EL (cell line): ENCODE measurements at places on chromosomes 3 and 15.

DNA sequence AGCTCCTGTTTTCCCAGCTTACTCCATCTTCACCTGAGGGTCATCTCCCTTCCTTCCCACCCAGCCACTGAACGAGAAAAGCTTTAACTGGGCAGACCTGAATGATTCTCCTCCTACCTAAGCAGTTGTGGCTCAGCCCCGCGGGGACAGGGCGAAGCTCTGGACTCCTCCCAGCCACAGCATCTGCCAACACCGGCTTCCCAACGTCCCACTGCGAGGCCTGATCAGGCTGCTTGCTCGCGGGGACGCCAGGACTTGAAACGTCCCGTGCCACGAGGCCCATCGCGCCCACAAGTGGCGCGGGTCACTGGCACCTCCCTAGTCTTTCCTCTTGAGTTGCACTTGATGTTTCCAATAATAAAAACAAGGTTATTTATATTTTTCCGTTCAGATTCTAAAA, at the start of gene SPATA16:
Gene SPATA16 (minus strand): TSS at position 250 of the 400 bp plus-strand sequence. CDS start 23,504 bp downstream, outside the sequence.
- no peak for DNase-seq

DNA sequence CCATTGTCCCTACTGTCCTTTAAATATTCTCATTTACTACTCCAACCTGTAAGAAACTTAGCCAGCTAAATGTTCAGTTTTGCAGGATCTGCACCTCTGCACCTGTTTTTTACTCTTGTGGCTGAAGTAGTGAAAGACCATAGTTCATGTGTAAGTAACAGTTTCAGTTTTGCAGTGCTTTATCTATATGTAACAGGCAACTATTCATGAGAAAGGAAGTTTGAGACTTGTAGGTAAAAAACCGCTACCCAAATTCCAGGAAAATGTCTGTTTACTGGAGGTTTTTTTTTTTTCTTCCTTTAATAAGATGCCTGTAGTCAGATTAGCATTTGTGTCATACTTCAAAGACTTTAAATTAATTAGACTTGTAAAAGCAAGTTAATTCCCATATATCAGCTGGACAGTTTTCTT, 25.4 kb upstream of the MBNL1 start:
- no peak for DNase-seq

DNA sequence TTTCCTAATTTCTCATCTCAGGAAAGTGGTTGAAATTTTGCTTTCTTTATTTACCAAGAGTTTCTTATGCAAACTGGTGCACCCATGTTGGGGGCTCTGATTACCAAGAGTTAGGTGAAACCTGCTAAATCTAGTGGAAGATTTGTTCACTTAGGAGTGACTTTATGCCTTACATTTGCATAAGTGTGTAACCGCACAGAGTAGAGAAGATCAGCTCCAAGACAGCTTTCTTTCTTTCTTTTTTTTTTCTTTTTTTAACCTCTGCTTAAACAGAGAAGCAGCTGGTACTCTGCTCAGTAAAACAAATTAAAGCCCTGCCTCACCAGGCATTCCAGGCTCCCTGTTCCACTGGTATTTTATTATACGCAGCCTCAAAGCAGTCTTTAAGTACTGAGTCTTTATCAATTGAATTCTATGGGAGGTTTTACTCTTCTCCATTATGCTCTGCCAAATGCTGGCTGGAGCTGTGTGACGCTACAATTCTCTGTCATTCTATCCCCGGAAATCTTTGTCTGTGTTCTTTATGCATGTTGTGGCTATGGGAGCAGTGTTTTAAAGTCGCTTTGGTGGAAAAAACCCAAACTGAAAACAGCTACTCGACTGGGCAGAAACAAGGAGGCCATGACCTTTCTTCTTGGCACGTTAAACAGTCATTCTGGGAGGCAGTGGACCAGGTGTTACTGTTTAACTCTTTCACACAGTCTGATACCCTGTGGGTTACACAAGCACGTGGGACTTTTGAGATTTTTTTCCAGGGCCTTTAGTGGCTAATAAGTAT, 55.2 kb upstream of the GBE1 start:
- DNase-seq: no peak

- no peak for DNase-seq
Observed at GRCh38 chr15:70825841-70826240, 28.1 kb downstream of the LARP6 start.
